ENCODE measurements at places on chromosomes 13 and 19.

DNA sequence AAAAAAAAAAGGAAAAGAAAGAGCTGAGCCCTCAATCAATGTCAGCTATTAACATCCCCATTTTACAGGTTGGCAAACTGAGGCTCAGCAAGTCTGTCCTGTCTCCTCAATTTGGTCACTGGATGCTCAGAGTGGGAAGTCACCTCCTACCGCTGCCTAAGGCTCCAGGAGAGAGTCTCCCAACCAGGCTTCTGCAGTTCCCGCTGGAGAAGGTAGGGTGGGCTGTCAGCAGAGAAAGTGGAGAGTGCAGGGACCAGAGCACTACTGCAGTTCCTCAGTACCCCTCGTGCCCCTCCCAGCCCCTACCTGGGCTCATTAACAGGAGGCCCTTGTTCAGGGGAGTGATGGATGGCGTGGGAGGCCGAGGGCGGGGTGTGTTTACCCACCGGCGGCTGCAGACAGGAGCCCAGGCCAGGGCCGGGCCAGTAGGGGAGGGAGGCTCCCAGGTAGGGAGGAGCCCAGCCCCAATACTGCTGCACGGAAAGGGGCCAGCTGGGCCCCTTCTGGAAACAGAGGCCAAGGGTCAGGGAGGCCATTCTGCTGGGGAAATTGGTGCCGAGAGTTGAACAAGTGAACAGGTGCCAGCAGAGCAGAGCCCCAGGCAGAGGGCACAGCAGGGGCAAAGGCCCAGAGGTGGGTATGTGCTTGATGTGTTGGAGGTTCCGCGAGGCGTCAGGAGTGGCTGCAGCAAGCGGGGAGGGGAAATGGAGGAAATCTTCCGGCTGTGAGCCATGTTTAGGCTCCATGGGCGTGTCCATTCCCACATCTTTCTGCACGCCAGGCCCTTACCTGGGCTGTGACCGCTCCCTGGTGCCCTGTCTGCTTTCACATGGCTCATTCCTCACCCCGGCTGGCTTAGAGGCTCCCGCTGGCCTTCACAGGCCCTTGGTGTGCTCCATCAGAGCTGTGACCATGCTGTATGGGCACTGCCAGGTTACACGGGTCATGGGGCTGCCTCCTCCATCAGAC is 7.6 kb upstream of the COMP start:
- DNase-seq, result no peak

DNA sequence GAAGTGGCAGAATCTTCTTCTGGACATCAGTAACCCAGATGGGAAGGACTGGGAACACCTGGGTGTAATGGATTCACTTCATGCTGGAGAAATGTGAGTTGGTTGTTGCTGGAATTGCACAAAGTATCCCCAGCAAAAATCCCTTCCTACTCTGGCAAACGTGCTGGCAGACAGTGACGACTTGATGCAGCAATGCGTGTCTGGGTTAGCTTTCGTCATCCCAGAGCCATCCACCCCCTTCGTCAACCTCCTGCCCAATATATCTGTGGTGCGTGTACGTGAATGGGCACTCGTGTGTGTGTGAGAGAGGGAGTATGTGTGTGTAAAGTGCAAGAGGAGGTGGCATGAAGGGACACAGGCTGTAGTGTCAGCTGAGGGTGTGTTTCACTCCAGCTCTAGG is 70.9 kb downstream of the TM9SF2 start:
- no peak for DNase-seq

DNA sequence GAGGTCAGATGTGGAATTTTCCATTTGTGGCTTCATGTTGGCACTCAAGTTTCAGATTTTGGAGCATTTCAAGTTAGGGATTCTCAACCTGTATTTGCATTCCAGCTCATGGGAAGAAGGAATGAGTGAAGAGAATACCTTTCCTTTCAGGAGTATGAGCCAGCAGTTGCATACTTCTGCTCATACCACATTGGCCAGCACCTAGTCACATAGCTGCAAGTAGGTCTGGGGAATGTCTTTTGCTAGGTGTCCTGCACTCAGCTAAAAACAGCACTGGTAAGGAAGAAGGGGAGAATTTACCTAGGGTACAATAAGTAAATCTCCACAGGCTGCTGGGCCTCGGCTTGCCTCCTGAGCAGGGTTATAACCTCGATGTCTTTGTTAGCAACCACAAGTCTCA is 24.6 kb upstream of the ATP8A2 start:
- no peak for DNase-seq

GRCh38 chr19:4732680-4733114 is 9.1 kb upstream of the DPP9 start:
- DNase-seq, result peak; percentile 72

DNA sequence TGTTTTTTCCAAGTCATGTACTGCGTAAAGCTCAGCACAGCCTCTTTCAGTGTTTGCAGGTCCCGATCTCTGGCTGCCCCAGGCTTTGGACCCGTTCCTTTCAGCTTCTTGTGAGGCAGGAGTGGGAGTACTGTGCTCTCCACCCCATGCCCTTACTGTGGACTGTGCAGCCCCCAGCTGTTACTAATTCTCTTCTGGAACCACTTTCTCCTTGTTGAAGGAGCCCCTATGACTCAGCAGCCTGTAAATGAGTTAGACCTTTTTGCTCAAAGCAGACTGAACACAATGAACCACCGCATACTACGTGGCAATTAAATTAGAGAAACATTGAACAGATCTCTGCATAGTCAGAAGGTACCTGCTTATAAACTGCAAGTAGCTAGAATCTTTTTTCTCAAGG is 39.0 kb downstream of the SERTM1 start:
- DNase-seq, result peak; percentile 46

DNA sequence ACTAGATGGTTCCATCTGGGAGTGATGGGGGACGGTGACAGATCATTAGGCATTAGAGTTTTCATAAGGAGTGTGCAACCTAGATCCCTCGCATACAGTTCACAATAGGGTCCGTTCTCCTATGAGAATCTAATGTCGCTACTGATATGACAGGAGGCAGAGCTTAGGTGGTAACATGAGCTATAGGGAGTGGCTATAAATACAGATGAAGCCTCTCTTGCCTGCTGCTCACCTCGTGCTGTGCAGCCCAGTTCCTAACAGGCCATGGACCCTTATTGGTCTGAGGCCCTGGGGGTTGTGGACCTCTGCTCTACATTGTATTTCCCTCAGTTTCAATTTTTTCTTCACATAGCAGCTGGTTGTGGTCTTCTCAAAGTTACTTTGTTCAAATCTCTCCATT is 56.5 kb downstream of the CDK8 start:
- DNase-seq, result no peak

DNA sequence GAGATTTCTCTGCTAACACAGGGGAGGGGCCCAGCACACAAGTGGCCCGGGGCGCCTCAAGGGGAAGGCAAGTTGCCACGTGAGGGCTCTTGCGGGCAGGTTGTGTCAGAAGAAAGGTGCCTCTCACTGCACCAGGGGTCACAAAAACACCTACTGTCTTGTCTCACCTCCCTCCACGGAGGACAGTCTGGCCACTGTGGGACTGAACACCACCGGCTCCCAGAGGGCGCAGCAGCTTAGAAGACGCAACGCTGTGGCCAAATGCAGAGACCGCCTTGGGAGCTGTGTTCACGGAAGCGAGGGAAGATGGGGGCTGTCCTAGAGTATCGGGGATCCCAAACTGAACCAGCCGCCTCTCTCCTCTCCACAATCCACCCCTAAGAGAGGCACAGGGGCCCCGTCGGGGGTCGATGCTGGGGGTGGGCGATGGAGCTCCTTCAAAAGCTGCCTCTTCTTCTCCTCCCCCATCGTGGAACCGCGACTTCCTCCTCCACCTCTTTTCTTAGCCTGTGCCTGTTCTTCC is 177.5 kb downstream of the FOXO1 start:
- no peak for DNase-seq

- no peak for DNase-seq
These were observed 822 bp upstream of the ZBTB7A start for GRCh38 chr19:4067396-4068046.

DNA sequence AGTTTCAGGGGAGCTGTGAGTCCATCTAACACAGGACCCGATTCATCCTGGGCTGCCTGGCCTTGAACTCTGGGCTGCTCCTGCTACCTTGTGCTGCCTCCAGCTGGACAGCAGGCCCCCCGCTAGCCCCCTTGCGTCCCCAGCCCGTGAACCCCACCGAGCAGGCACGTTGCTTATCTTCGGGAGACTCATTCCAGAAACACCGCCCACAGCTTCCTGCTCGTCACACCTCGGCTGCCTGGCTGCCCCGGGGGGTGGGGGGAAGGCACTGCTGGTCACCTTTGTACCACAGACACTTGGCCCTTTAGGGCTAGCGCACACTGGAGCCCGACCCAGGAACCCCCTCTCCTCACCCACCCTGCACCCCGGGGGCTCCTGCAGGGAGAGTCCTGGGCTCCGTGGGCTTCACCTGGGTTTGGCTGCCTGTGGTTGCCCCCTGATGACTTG is 48.1 kb downstream of the CRTC1 start:
- DNase-seq, result peak; percentile 32

DNA sequence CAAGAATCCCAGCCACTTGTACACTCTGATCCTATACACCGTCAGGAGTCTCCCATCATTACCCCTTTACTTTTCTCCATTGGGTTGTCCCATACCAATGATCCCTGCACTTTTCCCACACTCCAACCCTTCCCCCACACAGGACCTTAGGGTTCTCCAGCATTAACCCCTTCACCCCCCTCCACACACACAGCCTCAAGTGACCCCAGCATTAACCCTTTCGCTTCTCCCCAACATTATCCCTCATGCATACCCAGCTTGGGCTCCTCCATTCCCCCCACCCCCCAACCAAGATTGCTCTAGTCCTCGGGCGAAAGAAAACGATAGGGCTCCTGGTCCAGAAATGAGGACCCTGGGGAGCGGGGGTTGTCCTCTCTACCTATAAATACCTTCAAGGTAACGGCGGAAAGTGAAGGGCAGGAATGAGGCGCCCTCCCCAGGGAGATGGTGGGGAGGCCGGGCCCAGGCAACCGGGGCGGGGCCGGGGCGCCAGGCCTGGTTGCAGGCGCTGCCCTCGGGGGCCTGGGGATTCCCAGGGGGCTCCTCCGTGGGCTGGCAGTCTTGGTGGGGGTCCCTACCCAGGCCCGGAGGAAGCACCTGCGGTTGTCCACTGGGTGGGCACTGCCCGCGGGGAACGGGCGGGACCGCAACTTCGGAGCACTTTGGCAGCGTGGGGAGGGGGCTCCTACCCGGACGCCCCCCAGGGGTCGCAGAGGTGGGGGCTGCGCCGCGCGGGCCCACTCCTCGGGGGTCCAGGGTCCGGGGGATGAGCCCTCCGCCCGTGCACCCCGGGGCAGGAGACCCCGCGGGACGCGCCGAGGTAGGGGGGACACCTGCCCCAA is 757 bp downstream of the WIZ start:
- no peak for DNase-seq

- DNase-seq, result no peak
These were observed 765.4 kb upstream of the SPRY2 start for GRCh38 chr13:81106348-81106747.

GRCh38 chr13:25084096-25084495 is 11.8 kb upstream of the PABPC3 start:
- DNase-seq, result no peak

GRCh38 chr19:12695514-12695913 is 917 bp downstream of the FBXW9 start:
- DNase-seq, result no peak
